HuH-7 (cell line): ENCODE measurements at places on chromosomes 7 and 10.
A peak's percentile ranks its signal among the peaks of the same experiment; 100 is the strongest.

DNA sequence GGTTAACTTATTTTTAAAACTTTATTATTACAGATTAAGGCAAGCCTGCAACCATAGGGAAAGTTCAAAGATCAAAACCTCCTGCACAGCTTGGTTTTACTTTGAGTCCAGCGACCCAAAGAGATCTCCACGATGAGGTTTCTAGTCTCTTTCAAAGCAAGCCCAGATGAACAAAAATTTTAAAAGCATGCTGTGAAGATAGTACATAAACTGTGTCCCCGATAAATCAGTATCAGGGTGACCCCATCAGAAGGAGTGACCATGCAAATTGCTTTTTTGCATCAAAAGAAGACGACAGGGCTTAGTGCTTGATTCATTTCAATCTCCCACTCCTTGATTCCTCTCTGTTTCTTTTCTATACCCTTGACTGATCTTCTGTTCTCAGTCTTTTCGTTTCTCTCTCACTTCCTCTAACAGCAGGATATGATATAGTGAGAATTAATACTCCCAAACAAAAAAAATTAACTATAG lies 16.0 kb upstream of the DNTT start:
- no peak for DNase-seq

- DNase-seq, result peak; percentile 44
Measured at GRCh38 chr10:127243490-127244272, 47.3 kb upstream of the INSYN2A start.

- DNase-seq, result no peak
Measured at GRCh38 chr7:125090596-125090995, 161.0 kb upstream of the POT1 start.

- no peak for DNase-seq
Measured at GRCh38 chr7:104958371-104958865, 55.6 kb upstream of the KMT2E start.
